Stimulated activated CD8-positive, alpha-beta memory T cell treated with anti-CD3 and anti-CD28 coated beads, Interleukin-7, amount 100 ng/mL, for 4 hours (primary cell): ENCODE measurements at places on chromosomes 6 and 20.

- no peak for DNase-seq
These were observed 423.7 kb upstream of the MARCKS start for GRCh38 chr6:113433335-113433991.

- DNase-seq, result no peak
These were observed 116.5 kb downstream of the MAP3K4 start for GRCh38 chr6:161107779-161108730.

DNA sequence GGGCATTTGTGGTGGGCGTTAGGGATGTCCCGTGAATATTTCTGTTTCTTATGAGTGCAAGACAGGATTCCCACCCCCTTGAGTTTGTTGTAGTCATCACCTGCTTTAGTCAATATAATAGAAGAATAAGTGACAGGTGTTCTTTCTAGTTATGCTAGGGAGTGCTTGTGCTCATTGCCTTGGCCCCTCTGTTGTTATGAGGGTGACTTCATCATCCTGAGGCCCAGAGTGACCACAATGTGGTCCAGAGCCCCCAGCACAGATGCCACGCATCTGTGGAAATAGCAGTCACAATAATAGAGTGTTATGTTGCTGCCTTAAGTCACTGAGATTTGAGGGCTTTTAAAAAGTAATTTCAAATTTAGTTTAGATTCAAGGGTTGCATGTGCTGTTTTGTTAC, 42.4 kb downstream of the GGTLC1 start:
- no peak for DNase-seq

GRCh38 chr6:170378502-170378901, 71.9 kb downstream of the FAM120B start:
- DNase-seq, result peak; percentile 6

DNA sequence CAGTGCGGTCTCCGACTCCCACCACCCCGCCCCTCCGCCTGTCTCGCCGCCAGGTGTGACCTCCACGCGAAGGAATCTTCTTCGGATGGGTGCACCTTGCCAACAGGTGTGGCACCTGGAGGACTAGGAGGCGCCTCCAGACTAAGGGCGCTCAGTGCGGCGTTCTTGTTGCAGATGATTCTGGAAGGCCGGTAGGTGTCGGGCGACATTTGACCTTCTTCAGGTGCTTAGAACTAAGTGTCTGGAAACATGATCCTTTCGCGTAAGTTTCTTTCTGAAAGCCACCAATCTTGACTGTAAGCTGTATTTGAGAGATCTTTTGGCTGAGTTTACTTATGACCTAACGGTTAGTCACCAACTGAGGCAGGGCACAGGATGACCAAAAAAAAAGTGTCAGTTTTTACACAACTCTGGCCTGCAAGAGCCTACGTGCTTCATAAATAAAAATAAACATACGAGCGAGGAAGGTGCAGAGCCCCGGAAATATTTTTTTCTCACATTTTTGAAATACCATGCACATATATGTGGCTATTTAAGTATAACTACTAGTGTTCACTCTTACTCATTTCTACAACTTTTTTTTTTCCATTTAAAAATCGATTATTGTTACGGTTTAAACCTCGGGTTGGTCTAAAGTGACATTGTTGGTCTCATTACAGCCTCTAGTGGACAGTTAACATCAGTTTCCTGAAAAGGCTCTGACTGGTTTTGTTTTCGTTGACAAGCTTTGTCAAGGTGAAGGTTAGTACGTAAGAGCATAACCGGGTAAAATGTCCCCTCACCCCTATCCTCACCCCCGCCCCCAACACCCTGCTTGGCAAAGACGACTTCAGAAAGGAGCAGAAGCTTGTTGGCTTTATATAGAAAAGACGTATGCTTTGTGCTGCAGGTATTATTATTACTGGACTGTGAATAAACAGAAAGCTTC, 1.6 kb upstream of the ATXN1 start:
- no peak for DNase-seq

- no peak for DNase-seq
These were observed 42.6 kb downstream of the UQCC2 start for GRCh38 chr6:33668914-33669313.

- no peak for DNase-seq
These were observed 3.2 kb upstream of the PMEPA1 start for GRCh38 chr20:57712851-57713504.
